Dorsolateral prefrontal cortex (tissue), 122 donors: ENCODE measurements at places on chromosomes 12 and 14.

- DNase-seq, result no peak
Measured at GRCh38 chr14:104168603-104169002, 30.2 kb downstream of the KIF26A start.

- DNase-seq, result no peak
Measured at GRCh38 chr14:100972118-100972897, 68.8 kb upstream of the RTL1 start.

- no peak for DNase-seq
Measured at GRCh38 chr12:4867384-4867783, 42.3 kb upstream of the KCNA1 start.

DNA sequence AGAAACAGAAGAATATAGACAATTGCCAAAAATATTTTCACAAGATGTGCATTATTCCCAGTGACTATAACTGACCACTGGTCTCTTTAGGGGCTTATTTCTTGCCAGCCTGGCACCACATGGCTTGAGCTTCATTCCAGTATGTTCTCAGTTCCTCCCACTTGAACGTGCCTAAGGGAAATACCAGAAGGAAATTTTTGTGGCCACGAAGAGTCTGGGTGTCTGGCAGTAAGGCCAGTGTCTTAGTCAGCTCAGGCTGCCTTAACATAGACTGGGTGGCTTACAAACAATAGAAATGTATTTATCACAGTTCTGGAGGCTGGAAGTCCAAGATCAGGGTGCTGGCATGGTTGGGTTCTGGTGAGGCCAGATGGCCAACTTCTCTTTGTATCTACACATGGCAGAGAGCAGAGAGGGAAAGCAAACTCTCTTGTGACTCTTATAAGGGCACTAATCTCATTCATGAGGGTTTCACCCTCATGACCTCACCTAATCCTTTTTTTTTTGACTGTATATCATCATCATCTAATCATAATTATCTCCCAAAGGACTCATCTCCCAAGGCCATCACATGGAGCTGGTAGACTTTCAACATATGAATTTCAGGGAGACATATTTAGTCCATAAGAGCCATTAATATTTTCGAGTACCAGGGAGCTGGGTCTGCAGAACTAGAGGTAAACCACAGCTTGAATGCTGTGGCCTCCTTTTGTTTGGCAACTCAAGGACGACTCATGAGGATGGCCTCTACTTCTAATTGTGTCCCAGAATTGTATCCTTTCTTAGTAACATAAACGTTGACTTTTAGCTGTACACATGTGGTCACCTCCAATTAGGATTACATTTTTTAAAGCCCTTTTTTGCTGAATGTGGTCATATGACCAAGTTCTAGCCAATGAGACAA lies 5.1 kb upstream of the SMOC1 start:
- DNase-seq, result no peak

DNA sequence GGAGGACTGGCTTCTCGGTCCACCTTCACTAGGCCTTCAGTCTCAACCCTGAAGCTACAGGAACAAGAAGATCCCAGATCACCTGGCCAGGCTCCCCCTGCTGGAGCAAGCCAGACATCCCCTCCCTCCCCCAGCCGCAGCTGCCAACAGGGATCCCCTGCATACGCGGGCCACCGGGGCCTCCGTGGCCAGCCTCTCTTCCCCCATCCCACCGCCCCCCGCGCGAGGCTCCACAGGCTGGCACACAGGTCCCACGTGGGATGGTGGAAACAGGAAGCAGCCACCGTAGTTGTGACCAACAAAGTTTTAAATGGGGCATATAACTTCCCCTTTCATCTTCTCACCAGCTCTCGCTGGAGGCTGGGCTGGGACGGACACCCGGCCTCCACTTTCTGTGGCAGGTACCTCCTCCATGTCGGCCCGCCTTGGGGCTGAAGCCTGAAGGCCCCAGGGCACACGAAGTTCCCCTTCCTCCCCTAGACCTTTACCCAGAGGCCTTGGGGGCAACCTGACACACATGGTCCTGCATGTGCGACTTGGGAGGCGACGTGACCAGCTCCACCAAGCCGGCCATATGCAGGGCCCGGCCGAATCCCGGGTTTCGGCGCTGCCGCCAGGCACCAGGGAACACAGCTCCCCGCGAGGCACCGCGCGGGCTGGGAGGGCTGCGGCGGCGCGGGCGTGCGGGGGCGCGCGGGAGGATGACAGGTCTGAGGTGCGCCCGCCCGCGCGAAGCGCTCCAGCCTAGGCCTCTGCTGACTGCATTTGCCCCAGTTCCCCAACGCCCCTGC lies 44.4 kb upstream of the PNMA1 start:
- DNase-seq, result peak; percentile 63

DNA sequence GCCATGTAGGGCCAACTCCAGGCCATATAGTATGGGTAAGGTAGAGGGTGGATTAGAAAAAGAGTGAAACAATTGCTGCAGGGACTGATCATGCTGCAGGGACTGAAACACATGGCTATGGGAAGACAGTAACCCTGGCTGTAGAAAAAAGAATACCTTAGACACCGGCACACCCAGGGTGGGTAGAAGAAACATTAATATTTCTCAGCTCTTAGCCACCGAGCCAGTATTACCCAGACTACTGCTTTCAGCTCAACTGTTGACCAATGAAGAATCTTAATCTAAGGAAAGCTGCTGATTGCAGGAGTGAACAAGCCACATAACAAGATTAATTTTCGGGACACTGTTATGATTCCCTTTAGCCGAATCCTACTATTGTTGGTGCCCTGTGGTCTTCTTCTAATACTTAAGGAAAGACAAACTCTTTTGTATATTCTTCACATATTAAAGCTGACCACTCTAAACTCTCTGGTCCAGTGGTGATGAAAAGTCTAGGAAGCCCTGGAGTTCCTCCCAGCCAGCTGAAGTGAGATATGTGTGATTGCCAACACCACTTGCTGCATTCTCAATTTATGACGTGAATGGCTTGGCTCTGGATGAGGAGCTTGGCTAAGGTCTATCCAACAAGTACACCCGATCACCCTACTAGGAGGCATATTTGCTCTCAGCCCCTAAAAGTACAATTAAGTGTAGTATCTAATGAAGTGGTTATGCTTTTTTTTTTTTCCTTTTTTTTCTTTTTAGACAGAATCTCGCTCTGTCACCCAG lies 69.2 kb downstream of the NOVA1 start:
- DNase-seq, result no peak

- peak; percentile 62 for DNase-seq
Measured at GRCh38 chr14:33848706-33849454, 102.0 kb downstream of the EGLN3 start.

- no peak for DNase-seq
Measured at GRCh38 chr12:78977304-78977867, 112.8 kb downstream of the SYT1 start.

- no peak for DNase-seq
Measured at GRCh38 chr12:38547586-38547985, 231.0 kb downstream of the ALG10B start.

GRCh38 chr14:60865378-60866127 lies 115.3 kb downstream of the TRMT5 start:
- DNase-seq, result no peak

- DNase-seq, result no peak
Measured at GRCh38 chr14:37482428-37482827, 112.6 kb downstream of the FOXA1 start.

GRCh38 chr14:68678471-68678870 lies 114.4 kb downstream of the ZFP36L1 start:
- no peak for DNase-seq

DNA sequence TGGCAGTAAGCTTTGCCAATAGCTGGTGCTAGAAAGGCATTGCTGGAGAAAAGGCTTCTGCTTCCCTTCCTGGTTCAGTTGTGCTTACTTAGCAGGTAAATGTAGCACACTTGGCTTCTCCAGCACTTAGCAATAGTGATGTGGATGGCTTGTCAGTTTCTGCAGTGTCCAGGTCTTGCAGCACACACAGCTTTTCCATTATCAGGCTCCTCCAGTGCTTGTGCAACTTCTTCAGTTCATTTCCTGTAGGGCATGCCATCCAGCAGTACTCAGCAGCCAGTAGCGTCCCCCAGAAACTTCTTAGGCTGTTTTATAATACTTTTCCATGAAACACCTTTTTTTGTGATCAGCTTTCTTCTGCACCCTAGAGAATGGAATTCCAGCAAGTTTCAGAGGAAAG lies 154.6 kb downstream of the SLC6A15 start:
- DNase-seq, result no peak

GRCh38 chr12:41924111-41924510 lies 220.6 kb downstream of the GXYLT1 start:
- no peak for DNase-seq

DNA sequence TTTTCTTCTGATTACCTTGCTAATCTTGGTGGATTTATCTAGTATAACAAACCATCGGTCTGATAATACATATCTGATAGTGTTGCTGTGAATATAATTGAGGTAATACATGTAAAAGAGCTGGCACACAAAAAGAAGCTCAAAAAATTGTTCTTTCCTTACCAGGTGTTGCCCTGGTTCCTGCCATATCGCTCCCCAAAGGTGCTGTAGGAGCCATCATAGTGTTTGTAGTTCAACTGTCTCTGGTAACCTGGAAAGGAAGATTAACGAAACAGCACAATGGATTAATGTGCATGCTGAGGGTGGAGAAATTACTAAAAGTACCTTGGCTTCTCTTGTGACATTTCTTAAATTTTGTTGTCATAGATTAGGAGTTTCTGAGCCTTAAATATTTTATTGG lies 36.6 kb downstream of the A2M start:
- no peak for DNase-seq

GRCh38 chr12:117000316-117000715 lies 89.6 kb downstream of the FBXW8 start:
- DNase-seq, result no peak

- DNase-seq, result no peak
Measured at GRCh38 chr14:84436528-84436927, 1093.4 kb upstream of the FLRT2 start.

DNA sequence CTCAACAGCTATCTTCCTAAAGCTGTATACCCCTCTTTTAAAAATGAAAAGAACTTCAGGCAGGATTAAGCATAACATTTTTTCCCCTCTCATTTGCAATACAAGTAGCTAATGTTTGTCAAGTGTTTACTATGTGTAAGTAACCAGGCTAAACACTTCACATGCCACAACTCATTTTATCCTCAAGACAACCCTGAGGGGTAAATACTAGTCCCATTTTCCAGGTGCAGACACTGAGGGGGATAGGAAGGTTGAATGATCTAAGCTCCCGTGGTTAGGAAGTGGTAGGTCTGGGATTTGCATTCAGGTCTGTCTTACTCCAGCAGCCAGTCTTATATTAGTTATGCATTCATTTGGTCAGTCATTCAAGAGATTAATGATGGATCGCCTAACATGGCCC lies 70.7 kb downstream of the ANO6 start:
- no peak for DNase-seq

DNA sequence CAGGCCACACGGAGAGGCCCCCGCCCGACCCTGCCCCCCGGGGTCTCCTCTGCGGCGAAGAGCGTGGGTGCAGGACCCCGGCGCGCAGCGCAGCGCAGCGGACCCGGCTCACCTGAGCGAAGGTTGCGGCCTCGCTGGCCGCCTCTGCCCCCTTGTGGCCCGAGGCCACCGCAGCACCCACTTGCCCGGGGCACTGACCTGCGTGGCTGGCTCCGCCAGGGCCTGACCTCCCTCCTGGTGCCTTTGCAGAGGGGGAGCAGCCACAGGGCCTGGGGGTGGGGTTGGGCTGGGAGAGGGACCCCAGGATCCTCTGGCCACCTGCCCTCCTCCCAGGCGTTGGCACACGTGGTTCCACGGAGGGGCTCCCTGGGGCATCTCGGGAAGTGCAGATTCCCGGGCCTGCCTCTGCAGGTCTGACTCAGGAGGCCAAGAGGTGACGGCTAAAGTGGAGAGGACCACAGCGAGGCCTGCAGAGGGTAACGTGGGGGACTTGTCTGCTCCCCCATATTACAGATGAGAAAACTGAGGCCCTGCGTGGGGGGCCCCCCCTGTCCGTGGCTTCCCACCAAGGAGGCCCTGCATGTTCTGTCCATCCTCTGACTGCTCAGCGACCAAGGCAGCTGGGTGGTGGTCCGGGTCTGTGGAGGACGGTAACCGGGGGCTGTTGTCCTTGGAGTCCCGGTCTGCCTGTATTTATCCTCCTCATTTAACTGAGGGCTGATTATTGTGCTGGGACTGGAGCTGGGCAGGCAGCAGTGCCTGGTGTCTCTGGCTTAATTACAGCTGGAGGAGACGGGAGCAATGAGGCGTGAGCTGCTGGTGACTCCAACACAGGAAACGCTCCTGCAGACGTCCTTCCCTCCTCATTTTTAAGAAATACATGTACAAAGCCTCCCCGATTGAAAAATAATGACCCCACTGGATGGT lies 67.9 kb upstream of the BEGAIN start:
- DNase-seq, result no peak

GRCh38 chr14:42370056-42370455 lies 763.4 kb downstream of the LRFN5 start:
- DNase-seq, result no peak

DNA sequence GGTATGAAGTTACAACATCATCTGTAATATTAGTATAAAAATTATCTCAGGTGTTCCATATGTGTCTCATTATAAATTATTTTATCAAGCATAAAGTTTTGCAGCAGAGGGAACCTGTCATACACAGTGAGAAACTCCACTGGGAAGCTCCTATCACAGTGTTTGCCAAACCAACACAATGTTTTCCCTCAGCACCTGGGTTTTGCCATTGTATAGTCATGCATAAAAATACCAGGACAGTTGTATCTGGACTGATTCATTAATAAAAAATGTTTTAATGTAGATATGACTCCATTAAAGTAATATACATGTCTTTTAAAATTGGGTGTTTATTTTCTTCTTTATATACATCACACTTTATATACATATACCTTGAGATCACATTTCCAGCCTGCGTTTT lies 56.6 kb downstream of the METTL25 start:
- no peak for DNase-seq

DNA sequence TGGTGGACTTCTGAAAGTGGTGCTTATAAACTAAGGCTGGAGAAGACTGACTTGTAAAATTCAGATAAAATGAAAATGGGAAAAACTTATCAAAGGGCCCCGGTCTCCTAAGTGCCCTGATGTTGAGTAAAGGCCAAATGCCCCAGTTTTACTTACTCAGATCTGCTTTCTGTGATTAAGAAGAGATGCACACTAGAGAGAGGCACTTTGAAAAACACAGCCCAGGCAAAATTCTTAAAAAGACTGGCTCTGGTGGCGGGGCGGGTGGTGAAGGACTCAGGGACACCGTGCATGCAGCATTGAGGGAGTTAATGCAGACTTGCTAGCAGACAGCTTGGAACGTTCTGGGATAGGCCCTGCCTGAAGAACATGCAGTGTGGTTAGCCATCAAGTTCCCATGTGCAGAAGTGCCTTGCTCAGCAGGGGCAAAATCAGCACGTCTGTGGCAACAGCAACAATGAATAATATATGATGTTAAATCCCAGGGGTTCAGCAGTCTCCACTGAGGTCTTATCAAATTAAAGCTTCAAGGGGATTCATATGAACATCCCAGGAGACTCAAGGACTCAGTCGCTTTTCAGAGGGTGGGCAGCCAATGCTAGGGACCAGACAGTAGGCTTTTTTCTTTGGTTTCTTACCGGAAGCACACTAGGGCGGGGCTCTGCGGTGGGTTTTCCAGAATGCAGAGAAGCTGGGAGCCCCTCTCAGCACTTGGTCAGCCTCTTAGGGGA lies 105.0 kb downstream of the DAD1 start:
- no peak for DNase-seq
